ENCODE measurements at places on chromosomes 3 and 15.

GRCh38 chr15:28975766-28976179 is 90.0 kb downstream of the APBA2 start:
- peak; percentile 77 for DNase-seq

GRCh38 chr15:29089731-29090616 is 179.6 kb downstream of the NSMCE3 start:
- DNase-seq = peak; percentile 5

- DNase-seq = no peak
Observed at GRCh38 chr3:170448584-170448983, 29.9 kb downstream of the CLDN11 start.

DNA sequence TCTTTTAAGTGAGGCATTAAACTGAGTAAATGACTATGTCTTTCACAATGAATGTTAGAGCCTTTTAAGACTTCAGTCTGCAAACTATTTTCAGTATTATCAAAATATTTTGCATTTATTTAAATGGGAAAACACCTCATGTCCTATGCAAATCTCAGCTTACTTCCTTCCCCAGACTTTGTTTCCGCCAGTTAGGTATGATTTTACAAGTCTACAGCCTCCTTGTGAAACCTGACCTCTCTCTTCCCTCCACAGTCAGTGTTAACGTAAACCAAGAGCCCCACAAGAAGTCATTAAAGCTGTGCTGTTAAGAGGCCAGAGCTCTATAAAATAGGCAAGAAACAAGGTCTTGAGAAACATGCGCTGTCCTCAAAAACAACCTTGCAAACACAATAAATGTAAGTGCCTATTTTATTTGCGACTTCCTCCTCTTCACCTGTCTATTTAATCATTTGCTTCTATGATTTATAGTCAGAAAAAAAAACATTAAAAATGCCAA is 48.3 kb downstream of the PRTG start:
- no peak for DNase-seq

GRCh38 chr3:119631516-119631915 is 28.9 kb downstream of the POPDC2 start:
- no peak for DNase-seq

DNA sequence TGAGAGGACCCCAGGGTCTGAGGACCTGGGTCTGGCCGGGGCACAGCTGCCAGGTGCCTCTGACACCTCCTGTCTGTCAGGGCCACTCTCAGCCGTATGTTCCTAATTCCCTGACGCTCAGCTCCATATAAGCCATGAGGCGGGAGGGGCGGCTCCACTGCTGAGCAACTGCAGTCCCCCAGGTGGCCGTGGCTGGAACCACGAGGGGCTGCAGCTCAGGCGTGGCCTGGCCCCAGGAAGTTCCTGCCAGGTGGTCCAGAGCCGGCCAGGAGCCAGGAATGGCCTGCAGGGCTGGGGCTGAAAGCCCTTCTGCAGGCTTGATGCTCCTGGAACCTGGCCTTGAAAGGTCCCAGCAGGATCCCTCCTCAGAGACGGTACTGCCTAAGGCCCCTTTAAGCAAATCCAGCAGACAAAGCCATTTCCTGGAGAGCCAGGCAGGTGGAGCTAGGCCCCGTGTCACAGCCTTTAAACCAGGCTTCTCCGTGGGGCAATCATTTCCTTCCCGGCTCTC is 118.0 kb downstream of the CHSY1 start:
- no peak for DNase-seq

DNA sequence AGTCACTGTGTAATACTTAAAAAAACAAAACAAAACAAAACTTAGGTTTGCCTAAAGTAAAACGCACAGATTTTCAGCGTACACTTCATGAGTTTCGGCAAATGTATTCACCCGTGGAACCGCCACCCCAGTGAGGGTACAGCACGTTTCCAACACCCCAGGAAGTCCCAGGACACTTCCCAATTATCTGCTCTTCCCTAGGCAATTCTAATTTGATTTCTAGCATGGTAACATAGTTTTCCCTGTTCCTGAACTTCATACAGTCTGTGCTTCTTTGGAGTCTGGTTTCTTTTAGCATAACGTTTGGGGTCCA is 497 bp upstream of the CLASP2 start:
- peak; percentile 55 for DNase-seq

Measured in OCI-M1 (cell line).